ENCODE measurements at places on chromosomes 5 and 9. TPM values are rescaled to one million over a fixed set of nuclear protein-coding genes. Genes with fewer than 3 reads are reported as not detected.

Gene ZFP2
- polyA plus RNA-seq = 0.32 TPM

Gene SH3TC2
- polyA plus RNA-seq = 18.9 TPM

Gene CATSPER3
- 0.10 TPM for polyA plus RNA-seq

Gene SHROOM1
- 0.58 TPM for polyA plus RNA-seq

Gene CARTPT
- not detected for polyA plus RNA-seq

Gene ARPC5L
- 102 TPM for polyA plus RNA-seq

Gene DMGDH
- polyA plus RNA-seq = 0.13 TPM

Gene CARD9
- 0.21 TPM for polyA plus RNA-seq

Gene OTULINL
- polyA plus RNA-seq = 0.62 TPM

Gene KLHL3
- polyA plus RNA-seq = 2.5 TPM

Gene IL9
- polyA plus RNA-seq = not detected

Gene MARCOL
- not detected for polyA plus RNA-seq

Gene RHOBTB3
- 7.3 TPM for polyA plus RNA-seq

Gene CDH9
- not detected for polyA plus RNA-seq

Gene CRB2
- not detected for polyA plus RNA-seq

Gene OR1J1
- not detected for polyA plus RNA-seq

Gene NUTM2G
- not detected for polyA plus RNA-seq
